ENCODE measurements at places on chromosomes 2 and 18. TPM values are rescaled to one million over a fixed set of nuclear protein-coding genes. Genes with fewer than 3 reads are reported as not detected.

DNA sequence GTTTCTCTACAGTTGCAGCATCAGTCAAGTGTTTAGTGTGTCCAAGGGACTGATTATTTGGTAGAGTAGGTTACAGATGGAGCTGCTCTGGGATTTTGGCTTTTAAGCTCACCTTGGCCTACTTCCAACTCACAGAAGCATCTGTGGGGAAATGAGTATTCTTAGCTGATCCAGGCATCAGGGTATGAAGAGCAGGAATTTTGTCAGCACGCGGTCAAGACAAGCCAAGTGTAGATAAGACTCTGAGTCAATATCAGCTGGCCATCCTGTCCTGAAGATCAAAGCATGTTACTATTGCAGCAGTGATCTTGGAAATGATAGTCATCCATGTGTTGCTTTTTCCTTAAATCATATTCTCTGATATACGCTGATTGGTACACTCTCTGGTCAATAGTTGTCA is 24.4 kb downstream of the SERPINB4 start:
- DNase-seq: no peak

DNA sequence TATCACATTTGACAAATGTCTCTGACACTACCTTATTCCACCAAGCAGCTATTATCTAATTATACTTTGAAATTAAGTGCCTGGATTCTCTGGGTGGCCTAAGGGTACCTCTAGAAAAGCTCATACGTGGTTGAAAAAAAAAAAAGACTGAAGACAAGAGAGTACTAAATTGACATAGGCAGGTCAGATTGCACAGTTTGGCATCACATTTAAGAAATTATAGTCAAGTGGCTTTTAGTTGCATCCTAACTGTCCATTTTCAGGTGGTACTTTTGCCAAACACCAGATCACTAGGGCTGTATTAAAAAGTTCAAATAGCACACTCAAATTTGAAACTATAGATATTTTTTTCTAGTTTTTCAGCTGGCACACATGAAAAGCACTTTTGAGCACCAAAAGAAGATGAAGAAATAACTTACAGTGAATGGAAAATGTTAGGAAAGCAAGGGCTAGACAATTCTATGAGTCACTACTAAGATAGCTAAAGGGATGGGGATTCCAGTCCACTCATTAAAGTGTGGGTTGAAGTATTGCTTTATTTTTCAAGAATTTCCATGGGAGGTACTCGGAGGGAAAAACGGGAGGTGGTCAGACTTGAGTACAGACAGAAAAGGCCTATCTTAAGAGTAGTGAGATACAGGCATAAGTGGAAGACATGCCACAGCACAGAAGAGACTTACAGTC is 106.5 kb upstream of the COL5A2 start:
- DNase-seq: no peak

The CHST10 gene
- 0.84 TPM for total RNA-seq

DNA sequence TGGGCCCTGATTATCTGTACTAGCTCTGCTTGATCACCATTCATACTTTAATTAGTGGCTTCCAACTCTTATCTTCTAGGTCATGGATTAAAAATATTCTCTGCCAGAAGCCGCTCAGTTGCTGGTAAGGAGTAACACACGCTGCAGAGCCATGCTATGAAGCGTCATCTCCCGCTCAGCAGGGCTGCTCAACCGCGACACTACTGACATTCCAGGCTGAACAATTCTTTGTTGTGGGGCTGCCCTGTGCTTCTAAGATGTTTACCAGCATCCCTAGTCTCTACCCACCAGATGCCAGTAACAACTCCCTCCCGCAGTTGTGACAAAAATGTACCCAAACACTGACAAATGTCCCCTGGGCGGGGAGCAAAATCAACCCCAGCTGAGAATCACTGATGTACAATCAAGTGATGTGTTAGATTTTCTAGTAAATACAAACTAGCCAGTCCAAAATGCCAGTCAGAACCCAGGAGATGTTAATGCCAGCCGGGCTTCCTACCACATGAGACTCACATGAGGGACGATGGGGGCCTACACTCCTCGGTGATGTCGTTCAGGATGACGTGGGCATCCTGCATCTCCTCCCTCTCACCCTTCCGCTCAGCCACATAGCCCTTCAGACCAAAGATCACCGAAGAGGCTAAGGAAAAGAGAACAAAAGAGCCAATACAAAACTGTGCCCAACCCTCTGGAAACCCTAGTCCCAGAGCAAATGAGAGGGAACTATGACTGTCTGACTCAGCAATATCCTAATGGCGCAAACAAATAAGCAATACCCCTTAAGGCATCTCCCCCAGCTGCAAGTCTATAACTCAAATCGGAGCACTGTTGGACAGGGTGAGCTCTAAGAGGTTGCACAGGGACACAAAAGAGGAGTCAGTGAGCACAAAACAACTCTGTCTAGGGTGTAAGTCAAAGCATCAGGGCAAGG is 15.6 kb downstream of the ILKAP start:
- DNase-seq: no peak

The PLGLB1 gene
- 1.6 TPM for total RNA-seq

Measured in left colon (tissue), 2 donors.